ENCODE measurements at places on chromosomes 7 and 10.

- DNase-seq = no peak
These were observed 200.9 kb downstream of the TEX36 start for GRCh38 chr10:125482108-125482507.

DNA sequence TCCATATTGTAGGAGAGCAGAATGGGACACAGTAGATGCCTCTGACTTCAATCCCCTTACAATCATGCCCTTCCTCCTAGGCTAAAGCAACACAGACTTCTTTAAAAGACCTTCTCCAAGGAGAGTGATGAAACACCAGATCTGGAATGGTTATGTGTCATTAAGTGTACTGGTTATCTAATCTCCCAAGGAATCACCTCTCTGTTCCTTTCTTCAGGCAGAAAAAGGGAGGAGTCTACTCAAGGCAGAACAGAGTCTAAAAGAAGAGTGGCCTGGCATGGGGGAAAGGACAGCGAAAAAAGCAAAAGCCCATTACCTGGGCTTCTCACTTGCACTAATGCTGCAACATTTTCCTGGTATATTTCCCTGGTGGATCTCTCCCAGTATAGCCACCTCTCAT, 2.9 kb downstream of the ELMO1 start:
- DNase-seq = no peak

DNA sequence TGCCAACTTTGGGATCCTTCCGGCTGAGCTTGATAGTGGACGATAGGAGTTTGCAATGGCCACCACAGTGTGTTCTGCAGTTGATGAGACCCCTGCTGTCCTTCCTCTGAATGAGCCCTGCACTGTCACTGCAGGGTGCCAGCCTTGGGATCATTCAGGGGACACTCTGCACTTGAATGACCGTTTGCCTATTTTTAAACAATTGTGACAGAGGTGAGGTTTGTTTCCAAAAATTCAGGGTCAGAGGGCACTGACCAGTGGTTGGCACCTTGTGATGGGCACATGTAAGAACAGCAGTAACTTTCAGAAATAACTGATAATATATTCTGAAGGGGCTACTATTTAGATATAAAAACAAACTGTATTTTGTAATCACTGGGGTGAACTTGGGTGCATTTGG, 48.5 kb upstream of the ADARB2 start:
- no peak for DNase-seq

DNA sequence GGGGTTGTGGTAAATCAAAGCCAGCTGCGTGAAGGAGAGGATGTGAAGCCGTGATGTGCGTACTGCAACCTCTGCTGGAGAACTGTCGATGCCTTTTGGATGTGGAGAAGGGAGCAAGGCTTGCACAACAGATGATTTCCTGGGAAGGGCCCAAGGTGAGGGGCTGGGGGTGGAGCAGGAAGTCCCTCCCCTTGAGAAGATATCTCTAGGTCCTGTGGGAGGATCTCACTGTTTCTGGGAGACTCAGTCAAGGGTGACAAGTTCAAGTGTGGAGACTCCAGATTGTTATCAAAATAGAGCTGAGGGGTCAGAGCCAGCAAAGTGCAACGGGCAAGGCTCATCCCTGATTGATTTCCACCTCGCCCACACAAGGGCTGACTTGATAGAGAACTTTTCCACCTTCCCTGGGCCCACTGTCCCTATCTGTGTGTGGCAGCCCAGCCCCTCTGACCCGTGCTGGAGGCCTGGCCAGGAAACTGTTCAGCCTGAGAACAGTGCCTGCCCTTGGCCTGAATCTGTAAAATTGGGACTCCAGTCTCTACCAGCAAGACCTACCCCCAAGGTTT, 55.0 kb downstream of the COL13A1 start:
- DNase-seq = no peak

DNA sequence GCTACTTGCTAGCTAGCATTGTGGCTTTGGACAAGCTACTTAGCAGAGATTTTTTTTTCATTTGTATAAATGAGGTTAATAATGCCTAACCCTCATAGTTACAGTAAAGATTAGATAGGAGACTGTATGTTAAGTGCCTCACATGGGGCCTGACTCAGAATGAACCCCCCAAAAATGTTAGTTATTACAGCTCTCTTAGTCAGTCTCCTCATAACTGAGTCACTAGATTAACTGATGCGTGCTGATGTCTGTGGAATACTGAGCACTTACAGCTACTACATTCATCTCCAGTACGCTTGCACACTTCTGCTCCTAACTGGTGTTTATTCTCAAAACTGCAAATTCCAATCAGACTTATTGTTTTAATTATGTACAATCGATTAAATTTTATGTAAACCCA, 315.3 kb downstream of the SNX13 start:
- no peak for DNase-seq

GRCh38 chr7:87424075-87424474, 51.4 kb downstream of the ABCB4 start:
- DNase-seq = no peak

DNA sequence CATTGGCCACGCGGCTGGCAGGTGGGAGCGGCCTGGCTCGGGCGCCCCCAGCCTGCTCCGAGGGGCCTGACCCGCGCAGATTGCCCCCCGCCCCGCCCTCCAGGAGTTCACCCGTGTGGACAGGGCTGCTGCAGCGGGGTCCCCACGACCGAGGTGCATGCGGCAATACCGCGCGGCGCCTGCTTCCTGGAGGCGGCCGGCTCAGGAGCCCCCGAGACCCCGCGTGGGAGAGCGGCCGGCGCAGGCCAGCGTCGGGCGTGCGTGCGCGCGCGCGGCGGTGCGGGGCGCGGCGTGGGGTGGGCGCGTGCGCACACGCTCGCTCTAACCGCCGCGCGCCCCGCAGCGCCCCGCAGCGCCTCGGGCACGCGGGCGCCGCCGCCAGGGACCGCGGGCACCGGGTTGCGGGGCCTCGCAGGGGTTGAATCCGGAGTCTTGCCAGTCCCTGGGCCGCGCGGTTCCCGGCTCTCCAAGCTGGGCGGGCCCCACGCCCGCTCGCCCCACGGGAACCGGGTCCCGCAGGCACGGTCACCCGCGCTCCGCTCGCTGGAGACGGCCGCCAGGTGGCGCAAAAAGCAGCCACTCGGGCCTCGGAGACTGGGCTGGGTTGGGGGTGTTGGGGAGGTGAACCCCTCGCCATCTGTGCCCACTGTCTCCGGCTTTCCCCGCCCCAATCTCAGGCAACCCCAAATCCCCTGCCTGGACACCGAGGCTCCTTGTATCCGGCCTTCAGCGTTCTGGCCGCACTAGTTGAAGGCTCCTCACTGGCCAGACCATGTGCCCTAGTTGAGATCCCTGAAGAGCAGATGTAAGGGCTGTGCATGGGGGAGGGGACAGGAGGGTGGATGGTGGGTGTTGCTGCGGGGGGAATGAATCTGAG, 1.3 kb upstream of the ACHE start:
- peak; percentile 62 for DNase-seq

GRCh38 chr7:44267719-44268421, 57.5 kb downstream of the CAMK2B start:
- DNase-seq = no peak

GRCh38 chr7:44590910-44591309, 8.9 kb upstream of the TMED4 start:
- DNase-seq = no peak

DNA sequence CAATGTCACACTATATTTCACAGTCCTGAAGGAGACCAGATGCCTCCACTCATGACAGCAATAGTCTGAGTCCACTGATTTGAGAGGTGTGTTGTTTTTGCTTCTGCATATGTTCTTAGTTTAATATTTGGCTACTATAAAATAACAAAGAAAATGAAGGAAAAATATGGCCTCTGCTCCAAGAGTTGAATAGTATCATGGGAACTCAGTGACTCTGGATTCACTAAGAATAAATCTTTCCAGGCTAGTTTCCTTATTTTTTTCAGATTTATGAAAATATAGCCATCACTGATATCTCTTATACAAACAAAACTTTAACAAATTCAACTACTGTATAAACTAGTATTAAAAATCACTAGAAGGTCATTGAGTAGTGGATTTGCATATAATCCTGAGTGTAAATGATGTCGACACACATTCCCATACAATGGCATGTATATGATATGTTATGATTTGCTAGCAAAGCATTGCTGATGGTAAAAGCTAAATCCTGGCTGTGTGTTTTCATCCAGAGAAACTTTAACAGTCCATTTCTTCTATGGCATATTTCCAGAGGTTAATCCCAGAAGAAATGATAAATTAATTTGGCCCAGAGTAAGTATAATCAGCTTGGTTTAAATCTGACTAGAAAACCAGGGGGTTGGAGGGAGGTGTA, 66.0 kb upstream of the VIPR2 start:
- no peak for DNase-seq

Data from activated naive CD4-positive, alpha-beta T cell treated with Interleukin-2 at 50 U/mL for 16 hours (primary cell).